ENCODE measurements at places on chromosomes 5 and 9.

DNA sequence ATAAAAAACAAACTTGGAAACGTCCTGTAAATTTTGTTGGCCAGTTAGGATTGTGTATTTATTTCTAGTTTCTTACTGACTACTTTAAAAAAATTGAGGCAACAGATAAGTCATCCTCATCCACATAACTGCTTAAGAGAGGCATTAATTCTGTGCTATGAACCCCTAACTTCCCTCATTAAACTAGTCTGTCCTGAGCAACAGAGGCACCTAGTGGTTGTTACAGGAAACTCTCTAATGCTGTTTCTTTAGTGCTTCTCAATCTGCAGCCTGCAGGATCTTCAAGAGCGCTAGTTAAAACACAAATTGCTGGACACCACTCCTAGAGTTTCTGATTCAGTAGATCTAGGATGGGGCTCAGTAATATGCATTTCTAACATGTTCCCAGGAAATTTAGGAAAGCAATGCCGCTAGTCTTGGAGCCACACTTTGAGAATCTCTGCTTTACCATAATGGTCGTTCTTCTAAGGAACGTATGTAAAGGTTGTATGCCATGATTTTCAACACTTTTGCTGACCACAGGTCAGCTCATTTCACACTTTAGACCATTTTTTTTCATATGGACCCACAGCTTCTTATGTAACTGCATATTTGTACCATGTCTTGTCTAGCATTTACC lies 410.1 kb upstream of the SMARCA2 start:
- DNase-seq = no peak

GRCh38 chr9:124303762-124304161 lies 46.0 kb downstream of the NEK6 start:
- no peak for DNase-seq

GRCh38 chr5:168104811-168105481 lies 186.5 kb upstream of the WWC1 start:
- no peak for DNase-seq

DNA sequence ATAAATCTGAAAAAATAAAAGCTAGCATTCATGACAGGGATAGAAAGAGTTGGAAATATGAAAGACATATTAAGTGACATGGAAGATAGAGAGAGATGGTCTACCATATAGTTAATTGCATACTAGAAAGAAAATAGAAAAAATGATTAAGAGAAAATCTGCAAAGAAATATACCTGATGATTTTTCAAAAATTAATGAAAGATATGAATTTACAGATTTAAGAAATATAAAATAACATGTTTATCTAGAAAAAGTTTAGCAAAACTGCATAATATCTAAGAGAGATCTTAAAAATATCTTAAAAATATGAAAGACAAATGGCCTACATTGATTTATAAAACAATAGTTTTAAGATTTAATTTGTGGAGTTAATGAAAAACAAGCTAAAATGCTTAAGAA lies 219.1 kb upstream of the RPS23 start:
- DNase-seq = no peak

DNA sequence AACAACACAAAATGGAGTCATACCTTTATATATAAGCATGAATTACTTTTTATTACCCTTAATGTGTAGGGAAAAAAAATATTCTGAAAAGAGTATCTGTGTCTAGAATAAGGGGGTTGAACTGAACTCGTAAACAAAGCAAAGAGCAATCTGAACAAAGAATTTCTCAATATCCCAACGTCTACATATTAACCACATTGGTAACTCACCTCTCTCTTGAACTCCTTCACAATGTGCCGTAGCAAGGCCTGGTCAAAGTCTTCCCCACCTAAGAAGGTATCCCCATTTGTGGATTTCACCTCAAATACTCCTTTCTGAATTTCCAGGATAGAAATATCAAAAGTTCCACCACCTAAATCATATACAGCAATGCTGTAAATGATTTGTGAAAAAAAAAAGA lies 8.4 kb downstream of the HSPA9 start:
- DNase-seq = no peak

- DNase-seq = no peak
Measured at GRCh38 chr5:120252839-120253238, 211.3 kb upstream of the PRR16 start.

- DNase-seq = no peak
Measured at GRCh38 chr9:14535161-14535955, 157.9 kb downstream of the ZDHHC21 start.

DNA sequence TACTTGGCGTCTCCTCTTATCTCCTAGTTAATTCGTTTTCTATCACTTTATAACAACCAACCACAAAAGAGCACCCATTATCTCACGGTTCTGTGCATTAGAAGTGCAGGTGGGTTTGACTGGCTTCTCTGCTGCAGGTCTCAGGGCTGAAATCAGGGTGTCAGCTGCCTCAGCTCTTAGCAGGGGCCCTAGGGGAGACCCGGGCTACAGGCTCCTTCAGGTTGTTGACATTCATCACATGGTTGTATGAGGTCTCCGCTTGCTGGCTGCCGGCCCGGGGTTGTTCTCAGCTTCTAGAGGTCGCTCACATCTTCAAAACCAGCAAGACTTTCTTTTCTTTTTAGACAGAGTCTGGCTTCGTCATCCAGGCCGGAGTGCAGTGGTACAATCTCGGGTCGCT lies 2.9 kb upstream of the ZMYND19 start:
- DNase-seq = no peak

GRCh38 chr9:92392690-92393089 lies 11.7 kb downstream of the OGN start:
- no peak for DNase-seq

DNA sequence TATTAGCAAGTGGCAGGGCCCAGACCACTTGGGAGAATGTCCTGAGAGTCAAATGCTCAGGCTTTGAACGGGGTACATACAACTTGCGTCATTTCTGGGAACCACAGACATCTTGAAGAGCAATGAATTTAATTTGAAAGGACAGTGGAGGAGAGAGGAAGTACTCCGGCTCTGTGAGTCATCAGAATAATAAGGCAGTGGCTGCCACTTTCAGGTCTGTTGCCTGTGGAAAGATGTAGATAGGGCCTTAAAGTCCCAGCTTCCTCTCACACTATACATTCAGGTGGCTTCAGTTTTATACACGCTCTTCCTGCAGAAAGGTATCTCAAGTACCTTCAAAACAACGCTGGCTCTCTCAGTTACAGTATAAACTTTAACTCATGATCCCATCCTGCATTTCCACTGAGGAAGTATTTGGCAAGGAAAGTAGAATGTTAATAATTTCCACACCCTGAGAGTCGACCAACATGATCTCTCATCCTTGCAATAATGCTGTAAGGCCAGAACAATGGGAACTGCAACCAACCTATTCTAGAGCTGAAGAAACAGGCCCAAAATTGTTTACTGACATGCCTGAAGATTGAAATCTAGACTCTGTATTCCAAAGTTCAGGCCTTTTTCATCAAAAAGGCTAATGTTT lies 6.8 kb upstream of the PRUNE2 start:
- DNase-seq = no peak

- DNase-seq = no peak
Measured at GRCh38 chr9:137076636-137077009, 694 bp upstream of the UAP1L1 start.

- no peak for DNase-seq
Measured at GRCh38 chr9:38439291-38439915, 15.1 kb upstream of the IGFBPL1 start.

- no peak for DNase-seq
Measured at GRCh38 chr5:8720506-8720905, 825.4 kb downstream of the SEMA5A start.

DNA sequence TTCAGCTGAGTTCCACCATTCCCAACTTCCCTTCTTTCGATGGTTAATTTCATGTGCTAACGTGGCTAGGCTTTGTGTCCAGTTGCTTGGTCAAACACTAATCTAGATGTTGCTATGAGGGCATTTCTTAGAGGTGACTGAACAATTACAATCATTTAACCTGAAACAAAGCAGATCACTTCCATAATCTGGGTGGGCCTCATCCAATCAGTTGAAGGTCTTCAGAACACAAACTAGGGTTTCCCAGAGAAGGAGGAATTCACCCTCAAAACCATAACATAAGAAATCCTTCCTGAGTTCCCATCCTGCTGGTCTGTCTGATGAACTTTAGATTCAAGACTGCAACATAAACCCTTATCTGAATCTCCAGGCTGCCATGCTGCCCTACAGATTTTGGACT lies 2381.7 kb downstream of the MAT2B start:
- no peak for DNase-seq

GRCh38 chr9:99579964-99580363 lies 241.7 kb upstream of the NR4A3 start:
- no peak for DNase-seq

DNA sequence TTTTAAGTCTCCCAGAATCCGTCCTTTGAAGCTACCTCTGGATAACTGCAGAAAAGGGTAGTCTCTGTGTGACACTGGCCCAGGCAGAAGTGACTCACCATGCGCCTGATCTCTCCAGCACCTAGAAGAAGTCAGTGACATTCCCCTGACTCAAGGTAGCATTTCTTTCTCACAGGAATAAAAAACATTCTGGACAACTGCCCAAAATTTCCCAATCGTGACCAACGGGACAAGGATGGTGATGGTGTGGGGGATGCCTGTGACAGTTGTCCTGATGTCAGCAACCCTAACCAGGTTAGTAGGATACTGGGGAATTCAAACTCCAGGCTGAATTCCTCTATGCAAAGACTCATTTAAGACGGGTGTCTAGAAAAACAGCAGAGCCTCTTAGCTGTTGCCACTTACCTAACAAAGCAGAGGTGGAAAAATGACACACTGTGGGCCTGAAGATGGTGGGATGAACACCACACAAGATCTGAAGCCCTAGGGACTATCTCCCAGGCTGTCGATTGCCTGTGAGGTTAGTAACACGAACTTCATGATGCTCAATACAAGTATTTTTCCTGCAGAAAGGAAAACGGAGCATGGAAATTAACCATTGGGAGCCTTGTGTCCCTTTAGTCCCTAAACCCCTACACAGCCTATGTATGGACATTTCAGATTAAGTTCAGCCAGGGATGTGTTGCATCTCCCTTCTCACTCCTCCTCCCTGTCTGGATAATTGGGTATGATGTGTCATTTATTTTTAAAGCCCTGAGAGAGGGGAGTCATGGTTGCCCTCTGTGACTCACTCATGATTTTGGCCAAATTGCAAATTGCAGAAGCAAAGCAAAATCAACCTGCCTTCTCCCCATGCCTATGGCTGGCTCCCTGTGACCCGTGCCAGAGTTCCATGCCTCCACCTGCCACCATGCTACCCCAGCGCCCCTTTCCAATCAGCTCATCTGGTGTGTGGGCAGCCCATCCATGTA lies 37.2 kb downstream of the THBS4 start:
- DNase-seq = no peak

DNA sequence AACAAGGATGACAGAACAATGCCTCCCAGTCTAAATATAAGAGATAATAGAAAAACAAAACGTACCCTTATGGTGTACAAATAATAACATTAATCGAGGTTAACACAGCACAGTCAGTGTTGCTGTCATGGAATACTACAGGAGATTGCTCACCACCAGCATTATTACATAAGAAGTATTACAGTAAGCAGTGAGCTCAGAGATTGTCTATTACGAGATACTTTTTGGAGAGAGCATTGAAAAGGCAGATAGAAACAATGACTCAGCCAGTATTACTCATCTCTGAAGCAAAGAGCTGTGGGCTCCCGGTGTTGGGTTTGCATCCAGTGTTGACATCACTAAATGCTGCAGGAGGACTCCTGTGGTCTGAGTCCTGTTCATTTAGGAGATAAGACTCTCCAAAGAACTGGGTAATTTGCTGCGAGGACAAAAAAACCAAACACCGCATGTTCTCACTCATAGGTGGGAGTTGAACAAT lies 191.9 kb upstream of the SEMA6A start:
- DNase-seq = peak; percentile 38

- no peak for DNase-seq
Measured at GRCh38 chr5:14440223-14440581, 141.4 kb upstream of the OTULINL start.

DNA sequence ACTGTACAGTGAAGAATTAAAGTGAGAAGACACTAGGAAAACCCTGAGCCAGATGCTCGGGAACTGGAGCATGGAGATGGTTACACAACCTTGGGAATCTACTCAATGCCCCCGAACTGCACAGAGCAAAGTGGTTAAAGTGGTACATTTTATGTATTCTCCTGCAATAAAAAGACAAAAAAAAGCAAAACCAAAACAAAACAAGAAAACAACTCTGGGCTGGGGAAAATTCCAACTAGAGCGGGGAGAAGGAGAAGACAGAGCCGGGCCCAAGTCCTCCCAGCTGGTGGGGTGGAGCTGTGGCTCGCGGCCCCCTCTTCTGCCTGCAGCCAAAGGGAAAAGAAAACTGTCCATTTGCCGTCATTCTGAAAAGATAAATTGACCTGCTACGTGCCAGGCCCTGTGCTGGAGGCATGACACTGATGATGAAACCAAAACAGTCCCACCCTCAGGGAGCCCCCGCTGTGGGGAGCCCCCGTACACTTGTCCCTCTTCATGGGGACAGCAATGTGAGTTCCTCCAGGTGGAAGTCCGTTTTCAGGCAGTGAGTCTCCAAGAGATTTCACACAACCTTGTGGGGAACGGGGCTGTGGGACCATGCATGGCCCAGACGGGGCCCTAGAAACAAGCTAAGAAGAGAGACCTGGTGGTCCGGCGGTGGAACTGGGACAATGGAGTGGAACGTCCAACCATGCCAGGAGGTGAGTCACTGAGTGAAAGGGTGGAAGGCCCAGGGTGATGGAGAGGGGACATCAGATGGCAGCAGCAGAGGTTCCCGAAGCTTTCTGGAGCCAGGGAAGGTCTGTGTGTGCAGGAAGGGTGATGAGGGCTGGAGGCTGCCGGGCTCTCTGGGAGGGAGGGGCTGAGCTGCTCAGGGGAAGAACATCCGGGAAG lies 114.8 kb upstream of the COL5A1 start:
- no peak for DNase-seq

- DNase-seq = no peak
Measured at GRCh38 chr9:110260911-110261310, 4.6 kb upstream of the TXN start.

- no peak for DNase-seq
Measured at GRCh38 chr5:180326989-180327565, 26.1 kb downstream of the GFPT2 start.

DNA sequence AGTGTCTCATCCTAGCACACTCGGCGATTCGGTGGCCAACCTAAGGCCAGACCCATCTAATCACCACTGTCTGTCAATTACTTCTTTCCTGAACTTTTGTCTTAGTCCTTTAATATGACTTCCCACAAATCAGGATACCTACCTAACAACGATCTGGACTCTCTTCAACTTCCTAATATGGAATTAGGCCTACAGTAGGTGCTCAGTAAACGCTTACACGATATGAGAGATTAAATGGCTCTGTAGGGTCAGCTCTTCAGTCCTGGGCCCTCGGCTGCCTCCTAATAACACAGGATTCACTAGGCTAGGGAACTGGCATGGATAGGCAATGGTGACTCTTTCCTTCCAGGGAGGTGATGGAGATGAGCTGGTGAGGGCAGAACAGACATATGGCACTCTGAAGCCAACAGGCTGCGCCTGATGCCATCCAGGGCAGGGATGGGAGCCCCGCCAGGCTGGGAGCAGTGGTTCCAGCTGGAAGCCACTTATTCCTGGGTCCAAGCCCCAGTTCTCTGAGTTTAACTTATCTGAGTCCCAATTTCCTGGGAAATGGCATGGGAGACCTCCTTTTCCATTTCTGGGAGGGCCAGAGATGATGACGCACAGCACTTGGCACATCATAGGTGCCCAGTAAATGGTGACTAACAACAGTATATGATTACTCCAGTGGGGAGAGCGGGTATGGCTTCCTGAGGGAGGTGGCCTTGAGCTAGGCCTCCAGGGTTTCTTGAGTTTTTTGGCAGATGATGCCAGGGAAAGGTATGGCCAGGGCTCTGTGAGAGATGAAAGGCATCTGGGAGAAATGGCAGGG lies 7.3 kb downstream of the PDGFRB start:
- DNase-seq = peak; percentile 92

- DNase-seq = no peak
Measured at GRCh38 chr9:121649476-121650216, 1.8 kb upstream of the DAB2IP start.
